Hepatocyte (in vitro differentiated cells): ENCODE measurements at places on chromosomes 5 and 9.

- DNase-seq = peak; percentile 10
These were observed 63.3 kb upstream of the SLCO6A1 start for GRCh38 chr5:102561894-102562760.

DNA sequence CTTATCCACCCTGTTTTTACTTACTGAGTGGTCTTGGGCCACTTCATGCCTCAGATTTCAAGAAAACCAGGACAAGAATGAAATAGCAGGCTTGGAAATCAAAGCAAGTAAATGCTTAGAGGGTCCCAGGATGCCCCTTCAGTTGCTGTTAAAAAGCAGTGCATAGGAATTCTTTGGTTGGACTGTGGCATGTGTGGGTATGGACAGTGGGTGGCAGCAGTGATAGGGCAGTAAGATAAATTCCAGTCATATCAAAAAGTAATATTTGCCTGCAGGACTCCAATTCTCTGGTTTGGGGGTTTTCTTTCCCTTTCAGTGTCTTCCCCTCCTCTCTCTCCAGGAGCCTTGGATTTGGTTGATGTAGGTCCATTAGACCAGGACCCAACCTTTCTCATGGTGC is 306.7 kb upstream of the CLINT1 start:
- no peak for DNase-seq

DNA sequence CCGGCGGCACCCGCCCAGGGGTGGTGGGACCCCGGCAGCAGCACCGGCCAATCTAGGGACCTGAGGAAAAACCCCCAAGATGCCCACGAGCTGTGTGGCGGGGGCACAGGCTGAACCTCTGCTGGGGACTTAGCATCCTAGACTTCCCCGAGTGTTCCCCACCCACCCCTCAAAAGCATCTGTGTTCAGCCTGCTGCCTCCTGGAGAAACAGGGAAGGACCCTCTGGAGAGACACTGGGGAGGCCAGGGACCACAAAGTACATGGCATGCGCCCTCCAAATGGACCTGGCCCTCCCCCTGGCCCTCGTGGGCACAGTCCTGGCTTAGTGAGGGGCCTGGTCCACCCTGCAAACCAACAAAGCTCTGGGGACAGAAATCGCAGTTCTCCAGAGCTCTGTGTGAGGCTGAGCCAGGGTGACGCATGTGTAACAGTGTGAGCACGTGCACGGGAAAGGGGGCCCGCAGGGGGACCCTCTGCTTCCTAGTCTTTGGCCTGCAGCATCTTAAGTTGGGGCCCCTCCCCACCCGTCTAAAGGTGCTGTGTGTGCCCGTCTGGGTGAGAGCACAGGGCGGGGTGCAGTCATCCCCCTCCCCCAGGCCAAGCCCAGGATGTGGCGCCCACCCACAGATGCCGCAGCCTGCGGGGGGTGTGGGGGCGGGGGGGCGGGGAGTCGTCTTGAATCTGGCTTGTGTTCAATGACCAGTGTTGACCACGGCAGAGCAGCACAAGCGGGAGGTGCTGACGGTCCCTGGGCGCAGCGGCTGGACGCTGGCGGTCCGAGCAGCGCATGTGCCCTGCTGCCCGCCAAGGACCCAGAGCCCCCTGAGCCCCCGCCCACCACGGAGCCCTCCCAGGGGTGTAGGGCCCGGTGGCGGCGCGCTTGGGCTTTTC is 672 bp upstream of the KCNT1 start:
- peak; percentile 28 for DNase-seq

DNA sequence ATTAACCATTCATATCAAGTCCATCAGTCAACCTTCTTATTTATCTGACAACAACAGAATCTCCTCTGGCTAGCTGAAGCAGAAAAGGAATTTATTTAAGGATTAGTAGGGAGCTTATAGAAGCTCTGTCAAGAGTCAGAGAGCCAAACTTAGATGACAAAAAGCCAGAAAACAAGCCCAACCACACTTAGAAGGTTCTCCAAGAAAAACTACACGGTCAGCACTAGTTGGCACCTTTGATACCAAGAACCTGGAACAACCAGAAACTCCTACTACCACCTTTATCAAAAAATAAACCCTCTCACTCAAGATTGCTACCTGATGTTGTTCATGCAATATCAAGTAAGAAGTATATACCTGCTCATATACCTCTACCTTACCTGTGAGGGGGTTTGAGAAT is 36.9 kb downstream of the RANBP6 start:
- no peak for DNase-seq

GRCh38 chr5:139946440-139946839 is 96.7 kb downstream of the NRG2 start:
- no peak for DNase-seq

DNA sequence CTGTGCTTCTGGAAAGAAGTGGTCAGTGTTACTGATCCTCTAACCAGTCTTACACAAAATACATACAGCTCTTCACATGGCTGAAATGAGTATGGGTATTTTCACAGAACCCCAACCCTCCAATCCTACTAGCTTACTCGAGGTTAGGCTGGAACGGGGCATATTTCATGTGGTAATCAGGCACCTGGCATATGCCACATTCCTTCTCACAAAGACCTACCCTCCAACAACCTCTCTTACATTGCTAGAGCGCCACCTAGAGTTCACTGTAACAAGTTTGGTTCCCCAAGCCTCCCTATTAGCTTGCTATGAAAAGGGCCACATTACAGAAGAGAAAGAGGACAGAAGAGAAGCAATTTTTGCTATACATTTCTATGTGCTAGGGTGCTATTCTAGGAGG is 597.3 kb downstream of the PRELID2 start:
- peak; percentile 87 for DNase-seq
